Retina (tissue), 1 donor: ENCODE measurements at places on chromosomes 3 and 15.

DNA sequence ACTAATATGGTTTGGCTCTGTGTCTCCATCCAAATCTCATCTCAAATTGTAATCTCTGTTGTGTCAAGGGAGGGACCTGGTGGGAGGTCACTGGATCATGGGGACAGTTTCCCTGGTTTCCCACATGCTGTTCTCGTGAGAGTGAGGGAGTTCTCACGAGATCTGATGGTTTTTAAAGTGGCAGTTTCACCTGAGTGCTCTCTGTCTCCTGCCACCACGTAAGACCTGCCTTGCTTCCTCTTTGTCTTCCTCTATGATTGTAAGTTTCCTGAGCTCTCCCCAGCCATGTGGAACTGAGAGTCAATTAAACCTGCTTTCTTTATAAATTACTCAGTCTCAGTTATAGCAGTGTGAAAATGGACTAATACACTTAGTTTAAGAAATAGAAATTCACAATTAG lies 228.9 kb downstream of the CD47 start:
- no peak for DNase-seq

GRCh38 chr3:4904811-4905695 lies 74.2 kb upstream of the BHLHE40 start:
- no peak for DNase-seq

DNA sequence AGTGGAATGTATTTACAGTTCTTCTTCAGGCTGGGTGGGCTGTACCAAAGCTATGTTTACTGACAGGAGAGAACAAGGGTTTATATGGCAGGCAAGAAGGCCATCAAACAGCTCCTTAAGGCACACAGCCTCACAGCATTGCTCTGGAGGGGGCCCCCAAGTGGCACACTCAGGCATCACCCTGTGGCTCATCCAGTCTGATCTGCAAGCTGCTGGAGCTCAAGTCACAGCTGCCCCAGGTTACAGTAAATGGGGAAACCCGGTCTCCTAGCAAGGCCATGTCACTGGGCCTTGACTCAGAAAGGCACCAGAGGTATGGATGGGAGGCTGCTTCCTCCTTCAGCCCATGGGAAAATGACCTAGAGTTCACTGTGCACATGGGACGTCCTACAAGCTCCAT lies 67.5 kb downstream of the TFG start:
- DNase-seq: no peak

DNA sequence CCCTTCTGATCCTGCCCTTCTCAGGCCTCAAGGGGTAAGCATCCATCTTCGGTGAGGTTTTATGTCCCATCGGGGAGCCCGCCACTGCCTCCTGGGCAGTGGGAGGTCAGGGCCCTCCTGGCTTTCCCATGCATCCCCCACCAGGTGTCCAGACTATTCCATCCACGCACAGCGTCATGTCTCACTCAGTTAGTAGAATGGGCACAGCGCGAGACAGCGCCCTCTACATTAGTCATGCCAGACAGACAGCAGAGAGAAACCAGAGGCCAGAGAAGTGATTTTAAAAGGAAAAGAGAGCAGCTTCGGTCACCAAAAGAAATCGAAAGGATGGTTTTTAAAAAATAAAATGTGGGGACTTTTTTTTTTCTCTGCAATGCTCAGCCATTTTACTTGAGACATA lies 49.8 kb downstream of the ZDHHC3 start:
- no peak for DNase-seq

DNA sequence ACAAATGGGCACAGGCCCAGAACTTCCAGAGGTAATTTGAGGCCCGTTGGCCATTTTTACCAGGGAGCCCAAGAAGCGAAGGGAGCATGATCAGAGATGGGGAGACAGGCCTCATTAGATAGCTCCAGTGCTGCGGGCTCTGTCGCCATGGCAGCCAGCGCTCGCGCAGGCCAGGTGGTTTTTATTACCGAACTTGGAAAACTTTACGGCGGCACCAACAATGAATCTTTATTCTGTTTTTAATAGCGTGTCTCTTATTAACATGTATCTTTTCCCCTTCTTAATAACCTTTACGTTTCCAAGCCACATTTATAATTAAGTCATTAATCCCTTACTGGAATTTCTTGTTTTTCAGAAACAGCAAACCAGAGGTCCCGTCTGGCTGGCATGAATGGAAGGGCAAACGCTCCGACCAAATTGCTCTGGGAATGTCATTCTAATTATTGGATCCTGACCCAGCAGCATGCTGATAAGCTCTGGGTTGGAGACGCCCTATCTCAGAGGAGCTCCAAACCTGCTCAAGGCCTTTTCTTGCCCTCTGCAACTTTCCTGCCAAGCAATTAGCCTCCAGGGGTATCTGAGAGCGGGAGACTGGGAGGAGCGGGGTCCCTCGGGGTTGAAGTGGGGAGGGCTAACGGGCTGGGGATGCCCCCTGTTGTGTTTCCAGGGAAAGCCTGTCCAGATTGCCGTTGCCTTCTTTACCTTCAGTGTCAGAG lies 256.4 kb downstream of the TLE3 start:
- DNase-seq: no peak

- DNase-seq: peak; percentile 78
Measured at GRCh38 chr3:98986073-98986472, 84.6 kb upstream of the DCBLD2 start.

DNA sequence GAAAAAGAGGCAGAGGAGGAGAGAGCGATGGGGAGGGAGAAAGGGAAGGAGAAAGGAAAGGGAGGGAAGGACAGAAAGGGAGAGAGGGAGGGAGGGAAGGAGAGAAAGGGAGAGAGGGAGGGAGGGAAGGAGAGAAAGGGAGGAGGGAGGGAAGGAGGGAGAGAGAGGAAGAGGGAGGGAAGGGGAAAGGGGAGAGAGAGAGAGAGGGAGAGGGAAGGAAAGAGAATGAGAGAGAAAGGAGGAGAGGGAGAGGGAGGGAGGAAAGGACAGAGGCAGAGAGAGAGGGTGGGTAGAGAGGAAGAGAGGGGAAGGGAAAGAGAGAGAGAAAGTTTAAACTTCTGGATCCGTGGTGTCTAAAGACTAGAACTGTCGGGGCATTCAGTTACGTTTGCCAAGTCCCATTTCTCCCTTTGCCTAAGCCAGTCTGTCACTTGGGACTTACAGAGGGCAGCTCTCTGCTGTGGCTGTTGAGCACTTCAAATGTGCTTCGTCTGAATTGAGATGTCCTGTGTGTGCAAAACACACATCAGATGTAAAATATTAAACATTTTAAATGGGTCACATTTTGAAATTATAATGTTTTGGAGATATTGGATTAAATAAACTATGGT lies 62.6 kb downstream of the PLXNA1 start:
- no peak for DNase-seq

GRCh38 chr3:76912841-76913383 lies 127.0 kb upstream of the ROBO2 start:
- no peak for DNase-seq

DNA sequence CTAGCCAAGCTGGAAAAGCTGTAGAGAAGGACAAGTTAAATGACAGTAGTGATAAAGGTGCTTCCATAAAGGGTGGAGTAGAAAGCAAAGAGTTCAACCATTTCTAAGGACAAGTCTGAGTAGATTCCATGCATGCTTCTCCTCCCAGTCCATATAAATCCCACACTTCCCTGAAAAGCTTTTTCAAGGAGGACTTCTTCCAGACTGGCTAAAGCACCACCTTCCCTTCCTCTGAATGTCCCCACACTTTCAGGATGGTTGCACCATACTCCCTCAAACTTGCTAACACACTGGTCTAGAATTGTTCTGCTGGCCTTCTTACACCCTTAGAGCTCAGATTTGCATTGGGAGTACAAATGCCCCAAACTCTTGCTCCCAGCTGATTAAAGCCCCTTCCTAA lies 40.9 kb downstream of the FBN1 start:
- DNase-seq: no peak

GRCh38 chr3:194691481-194692283 lies 6.0 kb downstream of the FAM43A start:
- DNase-seq: peak; percentile 69

- DNase-seq: no peak
Measured at GRCh38 chr3:183777016-183777618, 48.3 kb downstream of the MAP6D1 start.

- no peak for DNase-seq
Measured at GRCh38 chr3:191362037-191362436, 31.7 kb upstream of the UTS2B start.

GRCh38 chr15:44328135-44328534 lies 39.6 kb downstream of the GOLM2 start:
- DNase-seq: no peak

GRCh38 chr3:142656575-142656974 lies 60.4 kb downstream of the PLS1 start:
- DNase-seq: no peak

GRCh38 chr3:30511524-30512251 lies 94.7 kb upstream of the TGFBR2 start:
- no peak for DNase-seq

DNA sequence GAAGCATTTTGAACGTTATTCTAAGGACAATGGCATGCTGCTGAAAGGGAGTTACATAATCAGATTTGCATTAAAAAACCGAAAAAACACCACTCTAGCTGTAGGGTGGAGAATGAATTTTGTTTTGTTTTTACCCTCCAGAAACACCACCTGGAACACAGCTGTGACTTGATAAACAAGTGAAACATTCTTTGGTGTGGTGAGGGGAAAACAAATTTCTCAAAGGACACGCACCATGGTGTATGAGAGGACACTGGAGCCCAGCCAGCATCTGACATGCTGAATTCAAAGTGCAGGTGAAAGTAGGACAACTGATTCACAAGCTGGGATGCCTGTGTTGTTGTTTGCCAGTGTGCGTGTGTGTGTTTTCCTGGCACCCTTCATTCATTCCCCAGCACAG lies 554.5 kb upstream of the TBL1XR1 start:
- DNase-seq: no peak

- DNase-seq: no peak
Measured at GRCh38 chr3:31436830-31437229, 95.9 kb upstream of the STT3B start.
